Karpas-422 (cell line): ENCODE measurements at places on chromosomes 7 and 10. TPM values are rescaled to one million over a fixed set of nuclear protein-coding genes. Genes with fewer than 3 reads are reported as not detected.

ACSM6 gene
- not detected in 2 replicates for total RNA-seq

ITIH2 gene
- not detected in 2 replicates for total RNA-seq

DNA sequence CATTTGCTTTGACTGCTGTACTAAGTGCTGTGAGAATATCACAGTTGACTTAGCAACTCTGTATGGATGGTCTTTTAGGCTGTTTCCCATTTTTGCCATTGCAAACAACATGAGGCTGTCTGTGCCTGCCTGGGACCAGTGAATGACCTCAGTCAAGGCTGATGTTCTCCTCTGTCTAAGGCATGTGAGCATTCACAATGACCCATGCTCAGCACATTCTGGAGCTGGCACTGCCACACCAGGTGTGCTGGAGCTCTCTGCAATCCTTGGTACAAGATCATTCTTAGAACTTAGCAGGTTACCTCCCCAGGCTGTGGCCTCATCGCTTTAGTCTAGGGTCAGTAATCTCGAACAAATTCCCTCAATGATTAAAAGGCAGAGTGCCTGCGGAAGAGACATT lies 61.9 kb downstream of the SH3PXD2A start:
- H3K4me3 ChIP-seq: no peak overlapping the region
- H3K4me1 ChIP-seq: no peaks in the 10 kb centered on the region
- H3K36me3 ChIP-seq: no peaks in the 10 kb centered on the region
- no peak for DNase-seq
- H3K27me3 ChIP-seq: no peaks in the 10 kb centered on the region

- H3K27ac ChIP-seq: no peak overlapping the region
- H3K27me3 ChIP-seq: no peaks in the 10 kb centered on the region
- no peak for DNase-seq
- H3K36me3 ChIP-seq: no peaks in the 10 kb centered on the region
- H3K4me1 ChIP-seq: peaks cover 5% of the 10 kb centered on the region
- no peak overlapping the region for H3K4me3 ChIP-seq
Measured at GRCh38 chr10:64038107-64038506, 516.9 kb downstream of the REEP3 start.

DNA sequence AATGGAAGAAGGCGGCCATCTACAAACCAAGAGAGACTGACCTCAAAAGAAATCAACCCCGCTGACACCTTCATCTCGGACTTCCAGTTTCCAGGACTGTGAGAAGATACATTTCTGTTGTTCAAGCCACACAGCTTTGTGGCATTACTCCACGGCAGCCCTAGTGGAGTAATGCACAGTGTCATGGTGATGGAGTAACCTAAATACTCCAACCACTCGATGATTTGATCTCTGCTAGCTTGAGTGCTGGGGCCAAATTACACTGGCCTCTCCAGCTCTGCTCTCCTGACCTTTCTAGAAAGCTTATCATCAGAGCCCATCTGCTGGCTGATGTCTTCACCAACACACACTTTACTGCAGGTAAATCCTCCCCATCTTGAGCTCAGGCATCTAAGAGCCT lies 52.2 kb downstream of the GALNT17 start:
- H3K4me1 ChIP-seq: no peaks in the 10 kb centered on the region
- DNase-seq: no peak
- no peaks in the 10 kb centered on the region for H3K36me3 ChIP-seq
- no peak overlapping the region for H3K27ac ChIP-seq

DNA sequence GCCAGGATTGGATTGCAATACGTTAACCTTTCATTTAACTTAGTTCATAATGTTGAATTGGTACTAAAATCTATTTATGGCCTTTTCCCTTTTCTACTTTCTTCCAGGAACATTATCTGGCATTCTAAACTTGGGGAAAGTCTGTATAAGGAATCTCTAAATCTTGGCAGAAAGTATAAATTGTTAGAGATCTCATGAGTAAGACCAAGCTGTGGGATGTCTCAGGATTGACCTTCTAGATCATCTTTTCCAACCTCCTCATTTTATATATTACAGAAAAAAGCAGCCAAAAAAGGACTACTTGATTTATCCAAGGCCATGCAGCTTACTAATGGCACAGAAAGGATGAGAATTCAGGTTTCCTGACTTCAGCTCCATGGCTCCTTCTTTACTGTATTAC lies 598.3 kb downstream of the INHBA start:
- H3K27me3 ChIP-seq: no peaks in the 10 kb centered on the region
- H3K36me3 ChIP-seq: no peaks in the 10 kb centered on the region
- H3K27ac ChIP-seq: no peak overlapping the region

GRCh38 chr10:131430716-131431412 lies 119.3 kb upstream of the TCERG1L start:
- no peaks in the 10 kb centered on the region for H3K27me3 ChIP-seq
- no peak overlapping the region for H3K27ac ChIP-seq
- H3K4me1 ChIP-seq: no peaks in the 10 kb centered on the region
- no peak for DNase-seq
- H3K36me3 ChIP-seq: no peaks in the 10 kb centered on the region

DNA sequence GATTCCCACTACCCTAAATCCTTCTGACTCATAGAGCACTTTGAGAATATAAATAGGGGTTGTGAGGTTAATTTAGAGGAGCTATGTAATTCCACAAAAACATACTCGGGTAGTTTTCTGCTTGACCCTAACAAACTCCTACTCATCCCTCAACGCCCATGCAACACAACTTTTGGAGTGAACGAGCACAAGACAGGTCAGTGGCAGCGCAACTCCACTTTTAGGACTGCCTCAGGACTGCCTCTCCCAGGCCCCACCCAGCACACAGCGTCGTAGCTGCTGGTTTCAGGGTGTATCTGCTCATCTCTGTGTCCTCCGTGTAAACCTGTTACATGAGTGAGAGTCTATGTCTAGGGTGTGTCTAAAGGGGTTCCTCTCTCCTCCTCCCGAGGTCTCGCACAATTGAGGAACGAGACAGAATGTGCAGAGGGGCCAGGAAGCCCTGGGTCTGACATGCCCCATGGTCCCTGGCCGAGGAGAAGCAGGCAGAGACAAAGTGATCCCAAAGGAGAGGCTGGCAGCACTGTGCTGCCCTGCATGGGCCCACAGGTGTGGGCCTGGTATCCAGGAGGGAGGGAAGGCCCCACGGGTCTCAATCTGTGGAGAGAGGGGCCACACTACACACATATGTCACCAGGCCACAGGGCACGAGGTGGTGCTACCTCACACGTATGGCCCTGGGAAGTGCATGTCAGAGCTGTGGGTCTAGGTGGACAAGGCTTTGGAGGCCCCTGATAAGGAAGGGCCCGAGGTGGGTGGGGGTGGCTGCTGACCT lies 45.5 kb downstream of the CAMK2B start:
- H3K27ac ChIP-seq: no peak overlapping the region
- no peaks in the 10 kb centered on the region for H3K36me3 ChIP-seq
- H3K4me3 ChIP-seq: no peak overlapping the region

- H3K36me3 ChIP-seq: no peaks in the 10 kb centered on the region
- DNase-seq: no peak
- no peak overlapping the region for H3K4me3 ChIP-seq
- H3K27me3 ChIP-seq: no peaks in the 10 kb centered on the region
- H3K4me1 ChIP-seq: no peaks in the 10 kb centered on the region
Measured at GRCh38 chr10:94225589-94225988, 137.2 kb downstream of the NOC3L start.

DNA sequence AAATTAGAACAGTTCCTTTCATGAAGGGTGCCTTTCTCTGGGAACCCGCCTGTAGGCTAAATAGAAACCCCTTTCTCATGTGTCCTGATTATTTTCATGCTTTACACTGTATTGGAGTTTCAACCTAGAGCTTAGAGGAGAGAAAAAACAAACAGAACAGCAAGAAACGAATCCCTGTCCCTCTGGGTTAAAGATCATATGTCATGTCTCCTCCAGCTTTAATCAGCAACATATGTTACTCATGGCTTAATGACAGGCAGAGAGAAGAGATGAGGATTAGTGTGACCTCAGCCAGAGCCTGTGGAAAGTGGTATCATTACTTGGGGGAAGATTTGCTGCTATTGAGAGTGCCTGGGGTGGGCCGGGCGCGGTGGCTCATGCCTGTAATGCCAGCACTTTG lies 32.1 kb downstream of the CRCP start:
- H3K4me1 ChIP-seq: no peaks in the 10 kb centered on the region
- H3K36me3 ChIP-seq: peaks cover 40% of the 10 kb centered on the region
- H3K4me3 ChIP-seq: no peak overlapping the region
- H3K27ac ChIP-seq: no peak overlapping the region
- no peaks in the 10 kb centered on the region for H3K27me3 ChIP-seq

TRIM73 gene
- 0.22 and 2.2 TPM in 2 replicates for total RNA-seq

KIF11 gene
- 9.1 and 14.2 TPM in 2 replicates for total RNA-seq

- no peaks in the 10 kb centered on the region for H3K4me1 ChIP-seq
- H3K27me3 ChIP-seq: no peaks in the 10 kb centered on the region
- peaks cover 17% of the 10 kb centered on the region; the same call in 1 of the 2 replicates for H3K36me3 ChIP-seq
- no peak overlapping the region for H3K4me3 ChIP-seq
Measured at GRCh38 chr7:73536479-73536878, 14.4 kb upstream of the BAZ1B start.

CPA2 gene
- not detected in 2 replicates for total RNA-seq

GRCh38 chr10:79088176-79088575 lies 19.4 kb downstream of the ZMIZ1 start:
- no peaks in the 10 kb centered on the region for H3K27me3 ChIP-seq
- DNase-seq: no peak
- no peak overlapping the region for H3K4me3 ChIP-seq
- H3K27ac ChIP-seq: no peak overlapping the region
- H3K4me1 ChIP-seq: peaks cover 95% of the 10 kb centered on the region

- H3K27ac ChIP-seq: no peak overlapping the region
- no peak overlapping the region for H3K4me3 ChIP-seq
- H3K36me3 ChIP-seq: no peaks in the 10 kb centered on the region
Measured at GRCh38 chr7:94053532-94053931, 49.4 kb upstream of the BET1 start.

GRCh38 chr7:72058579-72058978 lies 353.6 kb downstream of the CALN1 start:
- DNase-seq: no peak
- H3K4me1 ChIP-seq: no peaks in the 10 kb centered on the region
- no peak overlapping the region for H3K4me3 ChIP-seq
- no peaks in the 10 kb centered on the region for H3K36me3 ChIP-seq
- no peak overlapping the region for H3K27ac ChIP-seq
- H3K27me3 ChIP-seq: no peaks in the 10 kb centered on the region

GRCh38 chr7:151978616-151979015 lies 22.4 kb downstream of the GALNTL5 start:
- H3K4me3 ChIP-seq: no peak overlapping the region
- H3K4me1 ChIP-seq: no peaks in the 10 kb centered on the region
- H3K27me3 ChIP-seq: no peaks in the 10 kb centered on the region
- no peak for DNase-seq
- H3K36me3 ChIP-seq: no peaks in the 10 kb centered on the region

C7orf33 gene
- total RNA-seq: not detected in 2 replicates

NUTM2E gene
- 0.19 and 0.43 TPM in 2 replicates for total RNA-seq

LLCFC1 gene
- not detected in 2 replicates for total RNA-seq

CCDC3 gene
- 1.4 and 2.9 TPM in 2 replicates for total RNA-seq

KLHL7 gene
- 20.2 and 23.1 TPM in 2 replicates for total RNA-seq

- H3K27me3 ChIP-seq: no peaks in the 10 kb centered on the region; the same call in 1 of the 2 replicates
- H3K4me3 ChIP-seq: no peak overlapping the region
- no peaks in the 10 kb centered on the region for H3K36me3 ChIP-seq
- no peak overlapping the region for H3K27ac ChIP-seq
- DNase-seq: no peak
Measured at GRCh38 chr10:78866731-78867554, 201.8 kb upstream of the ZMIZ1 start.

DNA sequence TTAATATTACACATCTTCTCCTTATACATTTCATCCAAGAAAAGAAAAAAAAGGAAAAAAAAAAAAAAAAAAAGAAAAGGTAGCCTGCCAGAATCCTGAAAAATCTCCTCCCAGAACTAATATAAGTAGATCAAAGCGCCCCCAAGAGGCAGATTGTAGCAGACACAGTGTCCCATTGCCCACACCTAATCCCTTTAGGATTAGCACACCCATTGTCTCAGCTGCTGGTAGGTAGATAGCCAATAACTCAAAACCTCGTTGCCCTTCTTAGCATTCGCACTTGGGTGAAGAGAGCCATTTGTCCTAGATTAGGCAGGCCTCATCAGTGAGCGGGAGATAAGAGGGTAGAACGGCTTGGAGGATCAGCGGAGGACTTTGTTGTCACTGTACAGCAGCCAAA lies 100.2 kb upstream of the SORCS1 start:
- no peaks in the 10 kb centered on the region for H3K36me3 ChIP-seq
- H3K27me3 ChIP-seq: no peaks in the 10 kb centered on the region
- H3K4me1 ChIP-seq: no peaks in the 10 kb centered on the region
- no peak overlapping the region for H3K4me3 ChIP-seq
- no peak for DNase-seq

CROT gene
- 11.8 and 15.3 TPM in 2 replicates for total RNA-seq

- no peak overlapping the region for H3K4me3 ChIP-seq
- no peaks in the 10 kb centered on the region for H3K4me1 ChIP-seq
- no peak overlapping the region for H3K27ac ChIP-seq
- H3K36me3 ChIP-seq: no peaks in the 10 kb centered on the region
- no peak for DNase-seq
- no peaks in the 10 kb centered on the region for H3K27me3 ChIP-seq
Measured at GRCh38 chr7:108375668-108376067, 80.6 kb downstream of the NRCAM start.

SUGCT gene
- total RNA-seq: 0.14 and 0.48 TPM in 2 replicates

- no peak for DNase-seq
- H3K27me3 ChIP-seq: no peaks in the 10 kb centered on the region
- H3K27ac ChIP-seq: no peak overlapping the region
- H3K4me1 ChIP-seq: no peaks in the 10 kb centered on the region
Measured at GRCh38 chr7:98300595-98301372, 19.3 kb downstream of the BRI3 start.

GRCh38 chr10:72242675-72243074 lies 26.6 kb upstream of the ASCC1 start:
- no peaks in the 10 kb centered on the region for H3K27me3 ChIP-seq
- no peak overlapping the region for H3K4me3 ChIP-seq
- no peaks in the 10 kb centered on the region for H3K36me3 ChIP-seq
- H3K27ac ChIP-seq: no peak overlapping the region
- DNase-seq: no peak

GRCh38 chr7:113784316-113784715 lies 134.5 kb downstream of the PPP1R3A start:
- no peaks in the 10 kb centered on the region for H3K27me3 ChIP-seq
- H3K27ac ChIP-seq: no peak overlapping the region
- no peak overlapping the region for H3K4me3 ChIP-seq
- no peaks in the 10 kb centered on the region for H3K4me1 ChIP-seq

DNA sequence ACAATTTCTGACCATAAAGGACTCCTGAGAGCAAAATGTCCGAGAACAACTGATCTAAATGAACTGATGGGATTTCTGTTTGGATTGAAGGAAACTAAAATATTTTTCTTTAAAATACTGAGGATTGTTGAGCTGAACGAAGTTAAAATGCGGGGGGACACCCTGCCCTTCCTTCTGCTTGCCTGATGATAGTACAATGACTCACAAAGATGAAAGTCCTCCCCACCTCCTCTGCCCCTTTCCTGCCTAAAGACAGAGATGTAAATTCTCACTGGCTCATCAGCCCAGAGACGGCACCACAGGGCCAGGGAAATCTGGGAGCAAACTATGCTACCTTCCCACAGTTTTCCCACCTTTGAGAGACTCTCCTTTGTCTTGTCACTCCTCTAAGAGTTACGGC lies 180.6 kb downstream of the PHTF2 start:
- H3K4me3 ChIP-seq: no peak overlapping the region
- H3K27me3 ChIP-seq: no peaks in the 10 kb centered on the region
- no peaks in the 10 kb centered on the region for H3K4me1 ChIP-seq
- DNase-seq: no peak
- H3K27ac ChIP-seq: no peak overlapping the region
- no peaks in the 10 kb centered on the region for H3K36me3 ChIP-seq
